Activated naive CD8-positive, alpha-beta T cell treated with anti-CD3 and anti-CD28 coated beads, Interleukin-2, amount 10 ng/mL, durations not matched to agents 7 days and 5 days (primary cell): ENCODE measurements at places on chromosomes 5 and 9. TPM values are rescaled to one million over a fixed set of nuclear protein-coding genes. Genes with fewer than 3 reads are reported as not detected.

- no peak overlapping the region for H3K27ac ChIP-seq
- H3K27me3 ChIP-seq, result no peaks in the 10 kb centered on the region
- H3K36me3 ChIP-seq, result peaks cover 20% of the 10 kb centered on the region
- H3K4me1 ChIP-seq, result peaks cover 6% of the 10 kb centered on the region
- no peak for DNase-seq
Measured at GRCh38 chr5:151173711-151174611, 16.4 kb upstream of the ANXA6 start.

DNA sequence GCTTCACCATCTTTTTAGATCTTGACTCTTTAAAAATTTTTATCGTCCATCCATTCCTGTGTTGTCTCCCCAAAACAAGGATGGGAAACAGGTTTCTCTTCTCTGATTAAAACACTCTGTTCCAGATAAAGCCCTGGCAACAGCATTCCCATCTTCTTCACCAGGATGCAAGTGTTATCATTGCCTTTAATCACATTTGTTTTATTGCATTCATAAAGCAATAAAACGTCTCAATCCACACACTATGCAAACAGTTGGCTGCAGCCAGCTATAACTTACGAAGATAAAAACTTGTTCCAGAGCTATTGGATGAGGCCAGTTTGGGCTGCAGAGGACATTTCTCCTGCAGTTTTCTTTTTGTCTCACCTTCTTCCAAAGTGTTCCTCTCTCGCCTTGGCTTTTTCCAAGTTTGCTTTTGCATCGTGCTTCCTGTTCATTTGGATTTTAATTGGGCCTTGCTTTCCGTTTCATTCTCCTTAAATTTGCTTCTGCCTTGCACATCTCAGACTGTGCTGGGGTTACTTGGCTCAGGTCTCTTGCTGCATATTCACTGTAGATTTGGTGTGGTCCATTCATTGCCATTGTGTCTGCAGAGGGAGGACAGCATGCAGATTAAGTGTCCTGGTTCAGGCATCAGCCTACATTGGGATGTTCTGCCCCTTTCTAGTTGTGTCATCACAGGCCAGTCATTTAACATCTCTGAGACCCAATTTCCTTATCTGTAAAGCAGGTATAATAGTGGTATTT lies 136.5 kb upstream of the LIFR start:
- H3K27ac ChIP-seq, result no peak overlapping the region
- H3K4me3 ChIP-seq, result no peak overlapping the region
- DNase-seq, result no peak
- H3K36me3 ChIP-seq, result no peaks in the 10 kb centered on the region

DNA sequence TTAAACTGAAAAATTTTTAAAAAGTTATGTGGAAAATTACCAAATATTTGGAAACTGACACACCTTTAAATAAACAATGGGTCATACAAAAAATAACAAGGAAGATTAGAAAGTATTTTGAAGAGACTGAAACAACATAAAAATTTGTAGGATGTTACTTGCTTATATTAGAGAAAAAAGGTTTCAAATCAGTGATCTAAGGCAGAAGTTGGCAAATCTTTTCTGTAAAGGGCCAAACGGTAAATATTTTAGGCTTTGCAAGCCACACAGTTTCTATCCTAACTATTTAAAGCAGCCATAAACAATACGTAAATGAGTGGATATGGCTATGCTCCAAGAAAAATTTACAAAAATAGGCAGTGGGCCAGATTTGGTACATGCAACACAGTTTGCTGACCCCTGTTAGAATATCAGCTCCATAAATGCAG lies 81.3 kb downstream of the OXCT1 start:
- H3K4me1 ChIP-seq, result no peaks in the 10 kb centered on the region
- H3K27me3 ChIP-seq, result no peaks in the 10 kb centered on the region
- DNase-seq, result no peak
- peaks cover 7% of the 10 kb centered on the region for H3K36me3 ChIP-seq
- no peak overlapping the region for H3K4me3 ChIP-seq

- no peak overlapping the region for H3K4me3 ChIP-seq
- H3K27ac ChIP-seq, result no peak overlapping the region
- no peak for DNase-seq
- no peaks in the 10 kb centered on the region for H3K36me3 ChIP-seq
- peaks cover 4% of the 10 kb centered on the region for H3K27me3 ChIP-seq
Measured at GRCh38 chr5:145825751-145826180, 9.4 kb downstream of the PRELID2 start.

DNA sequence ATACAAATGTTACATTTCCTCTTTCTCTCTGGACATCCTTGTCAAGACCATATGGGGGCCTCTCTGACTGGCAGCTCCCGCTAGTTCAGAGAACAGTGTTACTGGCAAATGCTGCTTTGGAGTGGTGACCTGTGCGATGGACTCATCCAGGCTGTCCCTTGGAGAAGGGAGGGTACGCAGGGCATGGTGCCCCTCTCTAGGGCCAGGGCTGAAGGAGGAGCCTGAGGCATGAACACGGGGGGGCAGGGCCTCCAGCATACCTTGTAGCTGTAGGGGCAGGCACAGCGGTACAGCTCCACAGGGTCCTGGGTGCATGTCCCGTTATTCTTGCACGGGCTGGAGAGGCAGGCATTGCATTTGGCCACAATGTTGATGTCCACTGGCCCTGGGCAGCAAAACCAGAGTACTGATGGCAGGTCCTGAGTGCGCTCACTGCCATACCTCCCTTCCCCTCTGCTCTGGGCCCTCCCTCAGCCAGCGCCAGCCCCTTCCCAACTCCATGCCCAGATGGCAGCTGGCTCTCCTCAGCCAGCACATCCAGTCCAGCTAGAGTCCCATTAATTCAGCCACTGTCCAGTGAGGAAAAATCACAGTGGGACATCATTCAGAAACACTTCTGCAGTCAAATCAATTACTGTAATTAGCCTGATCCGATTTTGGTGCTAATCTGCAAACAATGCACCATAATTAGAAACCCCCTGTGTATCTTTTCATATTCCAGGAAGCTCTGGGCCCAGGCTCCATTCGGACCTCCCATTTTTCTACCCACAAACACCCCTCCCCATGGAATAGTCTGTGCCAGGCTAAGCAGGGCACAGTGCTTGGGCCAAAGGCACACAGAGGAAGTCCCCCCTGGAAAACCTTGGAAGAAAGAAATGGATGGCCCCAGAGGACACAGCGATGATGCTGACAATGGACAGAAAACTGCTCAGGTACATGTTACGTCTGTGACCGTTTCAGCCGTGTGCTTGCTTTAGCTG lies 128.8 kb upstream of the PANK3 start:
- no peaks in the 10 kb centered on the region for H3K36me3 ChIP-seq
- H3K4me1 ChIP-seq, result no peaks in the 10 kb centered on the region
- no peak for DNase-seq
- no peak overlapping the region for H3K4me3 ChIP-seq

The SPAAR gene
- not detected for total RNA-seq

The MARCOL gene
- not detected for total RNA-seq

The PTGER4 gene
- 51.4 TPM for total RNA-seq

The SLC25A2 gene
- total RNA-seq, result 0.99 TPM

The LIFR gene
- total RNA-seq, result not detected

The WDR31 gene
- 1.00 TPM for total RNA-seq

The STPG3 gene
- total RNA-seq, result not detected
